ENCODE measurements at places on chromosomes 13 and 19.

DNA sequence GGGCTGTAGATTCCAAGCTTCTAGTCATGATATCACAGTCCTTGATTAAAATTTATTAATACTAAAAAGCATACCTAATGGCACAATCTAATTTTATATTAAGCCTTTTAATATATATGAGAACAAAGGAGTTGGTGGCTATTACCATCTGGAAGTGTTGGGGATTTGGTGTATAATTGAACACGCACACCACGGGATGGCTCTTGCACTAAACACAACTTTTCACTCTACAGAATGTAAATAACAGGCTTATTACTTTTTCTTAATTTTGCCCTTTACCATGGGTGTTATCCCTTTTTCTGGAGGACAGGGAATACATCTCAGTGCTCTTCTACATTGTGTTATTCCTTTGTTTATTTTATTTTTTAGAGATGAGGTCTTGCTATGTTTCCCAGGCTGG is 21.6 kb downstream of the POMP start:
- DNase-seq, result no peak

DNA sequence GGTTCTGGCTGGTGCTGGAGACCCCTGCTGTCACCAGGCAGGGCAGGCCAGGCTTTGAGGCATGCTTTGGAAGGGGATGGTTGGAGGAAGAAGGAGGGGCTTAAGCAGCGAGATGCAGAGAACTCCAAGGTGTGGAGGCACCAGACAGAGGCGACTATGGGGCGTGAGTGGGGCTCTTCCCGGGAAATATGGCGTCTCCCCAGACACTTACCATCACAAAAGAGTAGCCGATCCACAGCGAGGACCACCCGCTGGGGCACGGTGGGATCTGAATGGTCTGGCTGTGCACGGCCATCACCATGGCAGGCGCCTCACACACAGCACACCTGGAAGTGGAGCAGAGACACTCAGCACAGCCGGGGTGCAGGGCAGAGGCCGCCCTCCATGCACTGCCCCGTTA is 151.9 kb downstream of the COL4A1 start:
- DNase-seq, result no peak

DNA sequence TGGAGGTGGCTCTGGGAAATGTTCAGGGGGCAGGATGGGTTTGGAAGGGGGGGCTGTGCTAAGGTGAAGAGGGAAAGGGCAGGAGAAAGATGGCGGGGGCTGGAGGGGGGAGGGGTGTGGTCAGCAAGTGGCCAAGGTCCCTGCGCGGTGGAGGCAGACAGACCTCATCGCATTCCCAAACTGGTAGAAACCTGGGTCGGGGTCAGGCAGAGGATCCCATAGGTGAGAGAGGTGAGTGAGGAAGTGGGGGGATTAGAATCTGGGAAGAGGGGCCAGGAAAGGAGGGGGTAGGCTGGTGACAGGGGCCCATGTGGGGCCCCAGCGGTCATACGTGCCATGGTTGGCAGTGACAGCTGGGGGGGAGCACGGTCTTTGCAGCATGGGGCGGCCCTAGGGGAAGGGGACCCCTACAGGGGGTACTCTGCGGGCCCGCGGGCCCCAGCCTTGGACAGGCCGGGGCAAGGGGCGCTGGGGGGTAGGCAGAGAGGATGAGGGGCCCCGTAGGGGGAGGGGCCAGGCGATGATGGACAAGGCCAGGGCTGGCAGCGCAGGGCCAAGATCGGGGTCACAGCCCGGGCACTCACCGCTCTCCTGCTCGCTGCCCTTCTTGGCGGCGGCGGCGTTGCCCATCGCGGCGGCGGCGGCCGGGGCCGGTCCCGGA is 514 bp downstream of the PRKACA start:
- DNase-seq, result no peak

DNA sequence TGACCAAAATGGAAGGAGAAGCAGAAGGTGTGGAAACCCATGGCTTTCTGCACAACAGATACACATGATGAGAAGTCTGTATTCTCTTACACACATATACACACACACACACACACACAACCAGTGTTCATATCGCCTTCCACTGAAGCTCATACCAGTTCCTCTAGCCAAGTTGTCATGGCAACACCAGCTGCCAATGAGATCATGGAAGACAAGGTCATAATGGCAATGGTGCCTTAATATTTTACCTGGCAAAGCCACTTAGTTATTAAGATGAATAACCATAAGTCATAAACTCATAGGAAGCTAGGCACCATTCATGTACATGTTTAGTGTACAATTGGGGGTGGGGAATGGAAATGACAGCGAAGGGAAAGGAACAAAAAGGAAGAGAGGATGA is 2.6 kb upstream of the DHRS12 start:
- DNase-seq, result no peak

DNA sequence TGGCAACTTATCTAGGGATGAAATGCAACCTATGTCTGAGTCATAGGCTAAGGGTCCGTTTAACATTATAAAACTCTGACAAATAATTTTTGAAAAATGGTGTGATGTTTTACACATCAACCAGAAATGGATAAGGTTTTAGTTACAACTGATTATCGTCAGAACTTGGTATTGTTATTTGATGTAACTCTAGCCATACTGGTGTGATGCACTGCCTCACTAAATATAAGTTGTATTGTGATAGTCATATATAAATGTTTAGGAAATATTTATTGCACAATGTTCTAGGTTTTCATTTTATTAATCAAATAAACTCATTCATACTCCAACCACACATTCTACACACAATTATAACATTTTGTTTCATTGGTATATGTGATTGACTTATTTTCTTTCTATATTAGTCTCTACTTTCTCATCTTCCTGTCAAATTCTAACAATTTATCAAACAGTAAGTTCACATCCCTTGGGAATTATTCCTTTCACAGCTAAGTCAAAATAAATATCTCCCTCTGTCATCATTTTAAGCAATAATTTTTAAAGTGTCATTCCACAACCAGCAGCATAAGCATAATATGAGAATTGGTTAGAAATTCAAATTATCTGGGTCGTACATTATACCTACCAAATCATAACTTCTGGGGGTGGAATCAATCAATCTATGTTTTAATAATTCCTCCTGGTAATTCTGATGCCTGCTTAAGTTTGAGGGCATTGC is 873.9 kb downstream of the SLITRK1 start:
- DNase-seq, result no peak

DNA sequence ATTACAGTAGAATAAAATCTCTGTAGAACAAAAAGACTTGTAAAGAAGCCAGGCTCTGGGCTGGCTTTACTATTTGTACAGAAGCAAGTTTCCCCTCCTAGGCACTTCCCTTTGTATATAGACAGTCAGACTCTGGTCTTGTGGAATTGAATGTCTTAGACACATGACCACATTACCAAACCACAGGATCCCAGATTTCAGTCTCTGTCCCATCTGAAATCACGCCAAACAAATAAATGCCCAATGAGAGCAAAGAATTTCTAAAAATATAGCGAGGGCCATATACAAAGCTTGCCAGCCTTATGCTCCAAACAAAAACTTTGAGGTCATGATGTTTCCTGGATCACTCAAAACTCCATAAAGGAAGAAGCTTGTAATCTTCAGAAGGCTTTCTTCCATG is 23.9 kb downstream of the CCDC70 start:
- no peak for DNase-seq

- no peak for DNase-seq
These were observed 13.3 kb upstream of the CACNG6 start for GRCh38 chr19:53977991-53978731.

DNA sequence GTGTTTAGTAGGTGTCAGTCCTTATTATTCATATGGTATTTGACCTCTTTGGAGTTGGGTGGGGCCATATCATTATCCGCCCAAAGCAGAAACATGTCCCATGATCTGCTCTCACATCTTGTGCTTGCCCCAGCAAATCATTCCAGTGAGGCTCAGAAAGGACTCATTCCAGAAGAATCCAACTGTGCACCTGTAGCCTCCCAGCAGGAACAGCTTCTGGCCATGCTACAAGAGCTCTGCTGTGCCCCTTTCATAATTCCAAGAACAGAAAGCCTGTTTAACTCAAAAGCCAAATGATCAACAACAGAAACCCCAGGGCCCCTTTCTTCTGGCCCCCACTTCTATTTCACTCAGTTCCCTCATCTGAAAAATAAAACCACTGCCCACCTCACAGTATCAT is 673.1 kb downstream of the DIAPH3 start:
- no peak for DNase-seq

DNA sequence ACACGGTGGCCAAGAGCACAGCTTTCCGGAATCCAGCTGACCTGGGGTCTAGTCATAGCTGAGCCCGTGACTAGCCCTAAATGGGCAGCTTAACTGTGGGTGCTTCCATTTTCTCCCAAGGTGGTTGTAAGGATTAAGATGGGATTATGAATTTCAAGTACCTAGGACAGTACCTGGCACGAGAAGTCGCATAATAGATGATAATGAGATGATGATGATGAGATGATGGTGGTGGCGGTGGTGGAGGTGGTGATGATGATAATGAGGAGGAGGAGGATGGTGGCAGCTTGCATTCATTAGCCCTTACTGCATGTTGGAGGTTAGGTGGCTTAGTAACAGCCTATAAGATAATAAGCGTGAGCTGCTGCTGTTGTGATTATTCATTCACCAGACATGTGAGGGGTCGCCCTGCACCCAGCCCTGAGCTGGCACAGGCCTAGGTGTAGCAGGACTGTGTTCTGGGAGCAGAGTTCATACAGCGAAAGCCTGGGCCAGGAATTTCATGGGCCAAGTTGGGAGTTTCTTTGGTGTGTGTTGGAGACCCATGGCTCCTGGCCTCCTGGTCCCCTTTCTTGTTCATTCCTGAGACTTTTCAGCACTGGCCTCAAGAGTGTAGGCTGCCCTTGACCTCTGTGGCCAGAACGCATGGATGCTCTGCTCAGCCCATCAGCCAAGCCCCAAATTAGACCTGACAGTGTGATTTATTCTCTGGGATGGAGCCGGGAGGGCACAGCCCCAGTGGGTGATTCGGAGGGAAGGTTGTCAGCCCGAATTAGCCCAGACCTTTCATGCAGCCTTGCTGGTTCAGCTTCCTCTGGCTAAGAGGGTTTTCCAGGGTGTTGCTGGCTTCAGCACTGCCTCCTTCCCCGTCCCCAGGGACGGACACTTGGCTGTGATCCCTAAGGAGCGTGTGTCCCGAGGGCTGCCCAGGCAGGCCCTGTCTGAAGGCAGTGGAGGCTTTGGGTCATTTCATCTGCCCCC is 128.8 kb downstream of the SIPA1L3 start:
- no peak for DNase-seq

GRCh38 chr13:108266321-108266990 is 3.1 kb upstream of the TNFSF13B start:
- no peak for DNase-seq

- DNase-seq, result no peak
These were observed 7.9 kb downstream of the VASP start for GRCh38 chr19:45515081-45515624.

- peak; percentile 53 for DNase-seq
These were observed 15.2 kb downstream of the ZSCAN5C start for GRCh38 chr19:56217039-56217949.

- DNase-seq, result no peak
These were observed 6.6 kb downstream of the ISOC2 start for GRCh38 chr19:55454787-55455243.

- DNase-seq, result no peak
These were observed 81.7 kb upstream of the ARHGEF7 start for GRCh38 chr13:111033172-111034130.

- DNase-seq, result no peak
These were observed 1430.7 kb upstream of the PCDH20 start for GRCh38 chr13:62846302-62846701.

DNA sequence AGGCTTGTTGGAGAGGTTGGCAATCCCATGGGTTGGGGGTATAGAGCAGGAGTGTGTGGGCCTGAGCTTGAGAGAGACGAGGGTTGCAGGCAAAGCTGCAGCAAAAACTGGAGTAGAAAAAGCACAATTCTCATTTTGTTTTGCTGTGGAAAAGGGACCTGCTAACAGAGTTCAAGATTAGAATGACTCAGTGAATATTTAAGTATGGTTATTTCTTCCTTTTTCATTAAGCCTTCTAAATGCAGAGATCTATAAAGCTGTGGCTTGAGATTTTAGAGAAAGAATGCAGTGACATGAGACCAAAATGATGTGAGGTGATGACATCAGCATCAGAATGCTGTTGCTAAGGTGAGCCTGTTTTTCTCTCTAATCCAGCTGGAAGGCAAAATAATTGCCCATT is 10.8 kb upstream of the MBNL2 start:
- DNase-seq, result no peak

GRCh38 chr13:101567841-101568240 is 115.4 kb downstream of the ITGBL1 start:
- no peak for DNase-seq

GRCh38 chr19:17968362-17968761 is 1.5 kb downstream of the KCNN1 start:
- no peak for DNase-seq

DNA sequence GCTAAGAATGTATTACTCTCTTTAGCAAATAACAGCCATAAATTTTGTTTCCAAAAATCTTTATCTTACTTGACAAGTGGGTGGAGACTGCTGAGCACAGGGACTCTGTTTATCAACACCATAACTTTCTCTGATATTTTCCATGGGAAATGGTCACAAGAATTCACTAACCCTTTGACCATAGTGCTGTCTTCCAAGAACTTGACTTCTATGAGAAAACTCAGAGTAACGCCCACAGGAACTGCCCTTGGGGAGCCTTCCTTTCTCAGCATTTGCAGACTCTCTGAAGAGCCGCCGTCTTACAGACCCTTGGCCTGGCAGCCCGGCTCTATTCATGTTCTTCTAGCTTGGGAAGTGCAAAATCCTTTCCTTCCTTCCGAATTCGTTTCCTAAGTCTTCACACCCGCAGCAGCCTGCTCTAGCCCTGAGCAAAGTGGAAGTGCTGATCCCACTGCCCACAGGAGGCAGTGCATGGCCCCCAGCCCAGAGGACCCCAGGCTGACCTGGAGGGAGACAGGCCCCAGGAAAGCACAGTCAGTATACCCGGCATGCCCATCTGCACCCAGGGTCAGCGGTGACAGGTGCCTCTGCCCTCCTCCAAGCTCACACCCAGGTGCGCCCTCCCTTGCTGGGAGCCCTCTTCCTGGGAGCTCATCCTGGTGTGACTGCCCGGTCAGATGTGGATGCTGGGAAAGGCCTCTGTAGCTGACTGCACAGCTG is 10.2 kb downstream of the GAS6 start:
- DNase-seq, result peak; percentile 41

- DNase-seq, result no peak
These were observed 689.3 kb downstream of the UQCRFS1 start for GRCh38 chr19:28523619-28524018.

- DNase-seq, result no peak
These were observed 8.7 kb downstream of the SBK2 start for GRCh38 chr19:55528030-55528803.

DNA sequence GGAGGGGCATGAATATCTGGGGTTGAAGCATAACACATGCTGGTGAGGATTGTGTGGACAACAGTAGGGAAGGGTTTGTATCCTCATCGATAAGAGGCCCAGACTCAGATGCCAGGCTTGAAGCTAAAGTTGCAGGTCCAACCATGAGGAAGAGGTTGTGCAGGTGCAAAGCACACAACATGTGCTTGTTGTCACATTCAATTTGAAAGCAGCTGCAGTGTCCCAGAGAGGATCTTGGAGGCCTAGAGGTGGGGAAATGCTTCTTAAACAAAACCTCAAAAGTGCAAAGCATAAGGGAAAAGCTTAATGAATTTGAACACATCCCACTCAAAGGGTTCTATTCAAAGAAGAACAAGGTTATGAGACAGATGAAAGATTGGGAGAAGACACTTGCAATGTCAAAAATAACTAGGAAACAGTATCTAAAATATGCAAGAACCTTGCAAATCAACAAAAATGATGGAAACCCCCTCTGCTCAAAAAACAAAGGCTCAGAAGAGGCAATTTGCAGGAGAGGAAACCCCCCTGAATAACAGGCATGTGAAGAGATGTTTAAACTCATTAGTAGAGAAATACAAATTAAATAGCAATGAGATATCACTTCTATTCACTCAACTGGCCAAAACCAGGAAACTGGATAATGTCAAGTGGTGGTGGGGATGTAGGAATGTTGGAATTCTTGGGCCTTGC is 187.1 kb downstream of the KATNAL1 start:
- no peak for DNase-seq
